ENCODE measurements at places on chromosomes 5 and 9.

DNA sequence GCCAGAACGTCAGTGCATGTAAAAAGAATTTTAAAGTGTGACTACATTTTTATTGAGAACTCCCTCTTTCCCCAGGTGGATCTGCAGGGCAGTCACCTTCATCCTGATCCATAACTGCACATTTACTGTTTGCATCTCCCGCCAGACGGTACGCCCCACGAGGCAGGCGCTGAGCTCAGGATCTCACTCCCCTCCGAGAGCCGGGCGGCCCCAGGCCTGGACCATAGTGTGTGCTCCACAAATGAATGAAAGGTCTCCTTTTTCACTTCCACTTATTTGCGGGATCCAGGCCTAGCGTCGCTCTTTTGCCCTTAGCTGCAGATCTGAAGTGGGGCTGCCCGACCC, 378 bp downstream of the DROSHA start:
- DNase-seq: no peak

DNA sequence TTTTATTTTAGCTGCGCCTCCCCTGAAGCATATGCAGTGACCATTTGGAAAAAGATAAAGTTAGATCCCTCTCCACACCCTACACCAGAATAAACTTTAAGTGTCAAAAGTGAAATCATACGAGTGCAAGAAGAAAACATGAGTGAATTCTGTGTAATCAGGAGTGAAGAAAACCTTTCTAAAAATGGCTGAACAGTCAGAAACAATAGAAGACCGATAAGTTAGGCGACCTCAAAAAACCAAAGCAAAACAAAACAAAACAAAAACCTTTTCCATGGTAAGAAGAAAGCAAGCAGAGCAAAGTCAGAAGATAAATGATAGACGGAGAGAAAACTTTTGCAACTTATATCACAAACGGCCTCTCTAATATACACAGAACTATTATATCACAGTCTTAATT, 16.6 kb upstream of the TSC1 start:
- no peak for DNase-seq

DNA sequence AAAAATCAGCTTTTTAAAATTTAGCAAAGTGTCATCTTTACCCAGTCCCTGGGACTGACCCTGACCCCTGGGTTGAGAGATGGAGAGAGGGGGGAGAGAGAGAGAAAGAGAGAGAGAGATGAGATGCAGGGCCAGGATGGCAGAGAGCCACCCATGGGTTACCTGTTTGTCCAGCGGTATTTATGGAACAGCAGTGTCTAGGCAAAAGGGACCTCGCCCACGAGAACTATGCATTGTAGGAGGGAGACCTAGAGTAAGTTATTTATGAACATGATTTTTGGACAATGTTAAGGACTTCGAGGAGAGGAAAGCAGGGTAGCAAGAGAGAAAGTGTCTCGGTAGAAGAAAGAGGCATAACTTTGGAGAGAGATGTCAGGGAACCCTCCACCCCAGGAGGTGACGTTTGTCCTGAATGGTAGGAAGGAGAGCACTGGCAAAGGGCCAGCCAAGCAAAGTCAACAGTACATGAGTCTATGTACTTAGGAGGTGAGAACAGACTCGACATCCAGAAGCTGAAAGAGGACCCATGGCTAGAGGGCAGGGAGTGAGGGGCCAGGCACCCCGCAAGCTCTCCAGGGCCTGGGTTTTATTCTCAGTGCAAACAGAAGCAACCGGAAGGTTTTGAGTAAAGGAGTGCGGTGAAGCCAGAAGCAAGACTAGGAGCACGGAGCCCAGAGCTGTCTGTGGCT, 30.5 kb upstream of the MSX2 start:
- DNase-seq: no peak

DNA sequence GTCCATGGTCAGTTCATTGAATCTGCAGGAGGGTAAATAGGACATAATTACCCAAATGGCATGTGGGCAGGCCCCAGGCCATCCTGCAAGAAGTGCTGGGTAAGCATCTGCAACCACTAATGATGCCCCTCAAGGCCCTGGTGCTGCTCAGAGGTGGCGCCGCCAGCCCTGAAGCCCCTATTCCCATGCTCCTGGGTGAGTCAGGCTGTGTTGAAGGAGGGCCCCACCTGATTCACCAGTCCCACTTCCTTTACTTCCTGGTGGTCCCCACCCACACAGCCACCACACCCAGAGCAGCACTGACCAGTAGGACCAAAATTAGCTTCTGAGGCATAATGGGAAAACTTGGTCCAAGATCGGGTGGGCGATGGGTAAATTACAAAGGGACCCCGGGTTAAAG, 120.4 kb upstream of the SPRY4 start:
- DNase-seq: no peak

DNA sequence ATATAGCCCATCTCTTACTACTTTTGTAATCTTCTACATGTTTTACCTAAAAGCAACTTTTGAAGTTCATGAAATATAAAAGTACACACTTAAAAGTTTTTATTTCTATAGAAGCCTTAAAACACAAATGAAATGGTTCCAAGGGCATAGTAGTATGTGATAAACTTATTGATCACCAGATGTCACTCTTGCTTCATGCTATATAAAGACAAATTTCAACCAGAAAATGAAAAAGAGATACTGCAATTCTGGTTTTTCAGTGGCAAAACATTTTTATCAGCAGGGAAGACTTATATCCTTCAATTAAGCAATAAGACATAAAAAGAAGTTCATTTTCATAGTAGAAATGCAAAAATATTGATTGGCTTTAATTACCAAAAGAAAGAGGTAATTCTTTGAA, 69.4 kb upstream of the FBXL17 start:
- DNase-seq: no peak

DNA sequence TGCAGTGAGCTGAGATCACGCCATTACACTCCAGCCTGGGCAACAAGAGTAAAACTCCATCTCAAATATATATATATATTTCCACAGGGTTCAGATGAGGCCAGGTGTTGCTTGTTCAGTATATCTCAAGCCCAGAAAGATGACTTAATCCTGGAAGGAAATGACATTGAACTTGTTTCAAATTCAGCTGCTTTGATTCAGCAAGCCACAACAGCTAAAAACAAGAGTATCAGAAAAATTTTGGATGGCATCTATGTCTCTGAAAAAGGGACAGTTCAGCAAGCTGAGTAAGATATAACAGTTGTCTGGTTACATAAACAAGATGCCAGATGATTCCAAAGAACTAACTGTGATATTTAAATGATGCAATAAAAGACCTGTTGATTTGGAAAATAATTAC, 352.0 kb downstream of the KCTD16 start:
- DNase-seq: no peak

DNA sequence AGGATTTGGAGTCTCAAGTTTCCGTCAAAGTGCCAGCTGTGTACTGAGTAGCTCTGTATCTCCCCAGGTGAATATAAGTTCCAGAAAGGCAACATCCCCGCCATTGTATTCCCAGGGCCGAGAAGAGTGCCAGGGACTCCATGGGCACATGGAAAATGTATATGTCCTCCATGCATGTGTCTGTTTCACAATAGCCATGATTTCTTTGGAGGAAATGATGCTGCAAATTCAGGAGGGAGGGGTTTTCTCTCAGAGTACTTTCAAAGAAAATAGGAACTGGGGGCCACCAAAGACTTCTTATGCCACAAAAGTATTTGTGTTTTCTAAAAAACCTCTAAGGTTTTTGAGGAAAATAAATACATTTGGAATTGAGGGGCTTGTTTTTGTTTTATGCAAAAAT, 524.6 kb downstream of the BNC2 start:
- DNase-seq: no peak

DNA sequence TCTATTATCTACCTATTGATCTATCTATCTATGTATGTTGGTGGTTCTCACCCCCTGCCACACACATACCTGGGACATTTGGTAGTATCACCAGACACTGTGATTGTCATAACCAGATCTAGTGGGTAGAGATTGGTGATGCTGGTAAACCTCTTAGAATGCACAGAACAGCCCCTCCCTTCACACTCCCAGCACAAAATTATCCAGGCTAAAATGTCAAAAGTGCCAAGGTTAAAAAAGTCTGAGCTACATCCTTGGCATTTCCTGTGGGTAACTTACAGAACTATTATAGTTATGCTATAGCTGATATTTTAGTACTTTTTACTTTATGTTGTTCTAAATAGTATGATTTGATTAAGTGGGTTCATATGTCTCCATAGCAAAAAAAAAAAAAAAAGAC, 151.0 kb downstream of the FER start:
- DNase-seq: no peak

DNA sequence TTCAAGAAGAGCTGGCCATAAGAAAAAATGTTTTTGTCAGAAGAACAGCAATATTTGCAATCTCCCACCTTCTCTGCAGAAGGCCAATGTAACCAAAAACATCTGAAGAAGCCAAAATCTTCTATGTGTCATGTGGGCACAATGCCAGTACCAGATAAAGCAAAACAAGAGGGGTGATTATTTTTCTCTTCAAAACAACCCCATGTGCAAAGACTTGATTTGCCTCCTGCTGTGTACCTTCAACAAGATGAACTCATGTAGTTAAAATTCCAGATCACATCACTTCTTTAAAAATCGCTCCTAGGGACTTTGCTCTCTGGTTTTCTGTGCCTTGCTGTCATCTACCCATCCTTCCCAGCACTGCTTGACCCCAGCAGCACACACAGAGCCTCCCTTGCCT, 134.0 kb upstream of the MAP3K1 start:
- DNase-seq: no peak

DNA sequence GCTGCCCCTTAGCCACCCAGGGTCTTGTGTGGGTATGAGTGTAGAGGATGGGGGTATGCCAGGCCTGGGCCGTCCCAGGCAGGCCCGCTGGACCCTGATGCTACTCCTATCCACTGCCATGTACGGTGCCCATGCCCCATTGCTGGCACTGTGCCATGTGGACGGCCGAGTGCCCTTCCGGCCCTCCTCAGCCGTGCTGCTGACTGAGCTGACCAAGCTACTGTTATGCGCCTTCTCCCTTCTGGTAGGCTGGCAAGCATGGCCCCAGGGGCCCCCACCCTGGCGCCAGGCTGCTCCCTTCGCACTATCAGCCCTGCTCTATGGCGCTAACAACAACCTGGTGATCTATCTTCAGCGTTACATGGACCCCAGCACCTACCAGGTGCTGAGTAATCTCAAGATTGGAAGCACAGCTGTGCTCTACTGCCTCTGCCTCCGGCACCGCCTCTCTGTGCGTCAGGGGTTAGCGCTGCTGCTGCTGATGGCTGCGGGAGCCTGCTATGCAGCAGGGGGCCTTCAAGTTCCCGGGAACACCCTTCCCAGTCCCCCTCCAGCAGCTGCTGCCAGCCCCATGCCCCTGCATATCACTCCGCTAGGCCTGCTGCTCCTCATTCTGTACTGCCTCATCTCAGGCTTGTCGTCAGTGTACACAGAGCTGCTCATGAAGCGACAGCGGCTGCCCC, 2.6 kb downstream of the SLC35A4 start:
- DNase-seq: no peak

DNA sequence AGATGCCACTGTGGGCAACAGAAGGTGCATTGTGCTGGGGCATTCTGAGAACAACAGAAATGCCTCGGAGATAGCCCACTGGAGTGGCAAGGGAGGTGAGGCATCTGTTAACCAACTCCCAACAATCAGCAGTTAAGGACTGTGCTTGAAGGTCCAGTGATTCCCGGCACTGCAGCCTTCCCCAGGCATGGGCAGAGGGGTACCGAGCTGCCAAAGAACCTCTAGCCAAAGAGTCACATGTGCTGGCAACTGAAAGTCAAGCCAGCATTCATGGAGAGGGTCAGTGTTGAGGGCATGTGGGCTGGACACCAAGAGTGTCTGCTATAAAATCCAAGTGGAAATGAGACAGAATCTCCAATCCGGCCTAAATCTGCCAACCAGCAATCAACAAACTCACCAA, 149.6 kb downstream of the ASTN2 start:
- no peak for DNase-seq

GRCh38 chr5:95771892-95772291, 40.8 kb downstream of the RHOBTB3 start:
- no peak for DNase-seq

DNA sequence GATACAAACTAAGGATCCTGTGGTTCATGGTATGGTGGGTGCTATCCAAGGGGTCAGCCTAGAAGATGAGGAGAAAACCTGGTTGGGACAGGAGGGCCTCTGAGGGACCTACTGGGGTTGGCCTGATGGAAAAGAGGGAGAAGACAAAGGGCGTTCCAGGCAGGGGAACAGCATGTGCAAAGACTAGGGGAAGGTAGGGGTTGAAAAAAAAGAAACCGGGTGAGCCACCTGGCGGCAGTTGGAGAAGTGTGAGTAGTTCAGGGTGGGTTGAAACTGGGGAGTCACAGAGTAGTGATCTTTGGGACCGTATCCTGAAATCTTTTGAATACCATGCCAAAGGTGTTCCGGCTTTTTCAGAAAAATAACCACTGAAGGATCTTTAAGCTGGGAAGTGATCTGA, 8.7 kb upstream of the GABRP start:
- no peak for DNase-seq

DNA sequence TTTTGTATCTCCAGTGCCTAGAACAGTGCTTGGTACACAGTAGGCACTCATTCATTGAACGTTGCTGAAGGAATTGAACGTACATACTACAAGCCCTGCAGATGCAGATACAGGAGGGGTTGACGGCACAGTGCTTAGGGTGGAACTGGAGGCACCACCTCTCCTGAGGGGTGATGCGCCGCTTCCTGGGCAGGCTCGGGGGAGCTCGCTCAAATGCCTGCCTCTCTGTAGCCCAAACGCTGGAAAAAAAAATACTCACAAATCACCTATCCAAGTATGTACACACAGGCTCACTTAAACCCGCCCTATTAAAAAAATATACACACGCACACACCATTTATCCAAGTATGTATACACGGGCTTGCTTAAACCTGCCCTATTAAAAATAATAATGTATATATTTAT, 536 bp upstream of the COMMD10 start:
- DNase-seq: no peak

DNA sequence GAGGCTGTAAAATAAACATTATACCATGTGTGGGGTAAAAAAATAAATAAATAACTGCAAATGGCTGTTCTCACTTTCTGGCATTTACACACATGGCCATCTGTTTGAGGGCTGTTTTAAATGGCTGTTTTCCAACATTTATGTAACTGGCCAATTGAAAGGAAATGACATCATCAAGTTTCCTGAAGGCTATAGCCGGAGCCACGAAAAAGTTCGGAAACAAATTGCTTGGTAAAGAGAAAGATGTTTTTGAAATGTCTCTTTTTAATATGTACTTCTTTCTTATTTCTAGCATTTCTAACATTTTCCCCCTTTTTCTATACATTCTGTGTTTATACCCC, 95.4 kb upstream of the DAB2 start:
- DNase-seq: no peak

GRCh38 chr5:74334062-74334761, 306.3 kb downstream of the ENC1 start:
- no peak for DNase-seq

DNA sequence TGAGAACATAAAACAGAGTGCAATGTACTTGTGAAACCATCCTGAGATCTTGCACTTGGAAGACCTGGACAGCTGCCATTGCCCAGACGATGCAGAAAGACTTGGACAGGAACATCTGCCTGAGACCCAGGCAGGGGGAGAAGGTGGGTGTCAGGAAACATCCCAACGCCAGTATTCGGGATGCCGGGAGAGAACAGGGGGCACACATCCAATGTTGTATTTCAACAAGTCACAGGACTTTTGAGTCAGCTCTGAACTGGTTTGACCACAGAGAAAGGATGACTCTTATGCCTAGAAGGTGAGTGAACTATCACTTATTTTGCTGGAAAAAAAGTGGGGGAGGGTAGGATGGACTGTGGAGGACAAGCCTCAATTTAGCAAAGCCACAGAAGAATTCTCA, 124.6 kb downstream of the ROR2 start:
- DNase-seq: no peak

All from DMS79 (cell line).